EL (cell line): ENCODE measurements at places on chromosomes 5 and 9.

GRCh38 chr9:84959339-84959738 is 289.8 kb downstream of the NTRK2 start:
- DNase-seq: no peak

DNA sequence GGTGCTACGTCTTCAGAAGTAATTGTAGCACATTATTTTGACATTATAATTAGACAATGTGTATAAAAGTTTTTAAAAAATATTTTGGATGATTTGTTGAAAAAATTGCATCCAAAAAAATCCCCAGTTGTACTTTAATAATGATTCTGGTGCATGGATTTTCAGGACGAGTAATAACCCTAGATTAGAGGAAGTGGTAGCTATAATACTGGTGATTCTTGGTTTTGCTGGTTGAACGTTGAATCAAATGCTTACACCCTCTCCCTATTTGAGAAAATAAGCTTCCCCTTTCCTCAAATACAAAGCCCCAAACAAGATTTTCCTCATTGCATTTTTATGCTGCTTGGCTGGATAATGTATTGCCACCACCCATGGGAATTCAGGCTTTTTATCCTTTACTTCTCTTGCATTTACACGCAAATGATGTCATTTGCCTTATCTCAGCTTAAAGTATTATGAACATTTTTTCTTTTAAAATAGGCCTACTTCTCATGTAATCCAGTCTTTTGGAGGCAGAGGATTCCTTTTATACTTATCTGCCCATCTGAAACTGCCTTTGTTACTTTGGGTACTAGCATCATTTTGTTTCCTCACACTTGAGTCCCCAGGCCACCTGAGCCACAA is 86.3 kb downstream of the UBE2R2 start:
- DNase-seq: no peak

- peak; percentile 13 for DNase-seq
Measured at GRCh38 chr5:31935496-31936369, 238.4 kb downstream of the GOLPH3 start.

- peak; percentile 34 for DNase-seq
Measured at GRCh38 chr9:120531683-120532300, 48.2 kb downstream of the CDK5RAP2 start.
